ENCODE measurements at places on chromosomes 6 and 20.
A peak's percentile ranks its signal among the peaks of the same experiment; 100 is the strongest.

DNA sequence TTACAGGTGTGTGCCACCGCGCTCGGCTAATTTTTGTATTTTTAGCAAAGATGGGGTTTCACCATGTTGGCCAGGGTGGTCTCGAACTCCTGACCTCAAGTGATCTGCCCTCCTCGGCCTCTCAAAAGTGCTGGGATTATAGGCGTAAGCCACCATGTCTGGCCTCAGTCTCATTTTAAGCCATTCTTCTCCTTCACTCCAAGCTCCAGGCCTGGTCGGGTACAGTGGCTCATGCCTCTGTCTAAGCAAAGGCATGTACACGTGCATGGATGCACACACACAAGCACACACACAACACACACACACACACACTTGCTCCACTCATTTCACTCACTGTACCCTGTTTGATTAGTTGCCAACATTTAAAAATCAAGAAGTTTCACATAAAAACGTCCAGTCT, 7.7 kb upstream of the PARD6B start:
- no peak for DNase-seq

- DNase-seq: no peak
Observed at GRCh38 chr6:62480544-62480943, 194.5 kb upstream of the KHDRBS2 start.

GRCh38 chr6:34515473-34516387, 40.4 kb downstream of the SPDEF start:
- no peak for DNase-seq

- DNase-seq: no peak
Observed at GRCh38 chr20:56369179-56369578, 10.4 kb downstream of the FAM210B start.

- DNase-seq: no peak
Observed at GRCh38 chr20:8796088-8796660, 272.7 kb upstream of the PLCB4 start.

DNA sequence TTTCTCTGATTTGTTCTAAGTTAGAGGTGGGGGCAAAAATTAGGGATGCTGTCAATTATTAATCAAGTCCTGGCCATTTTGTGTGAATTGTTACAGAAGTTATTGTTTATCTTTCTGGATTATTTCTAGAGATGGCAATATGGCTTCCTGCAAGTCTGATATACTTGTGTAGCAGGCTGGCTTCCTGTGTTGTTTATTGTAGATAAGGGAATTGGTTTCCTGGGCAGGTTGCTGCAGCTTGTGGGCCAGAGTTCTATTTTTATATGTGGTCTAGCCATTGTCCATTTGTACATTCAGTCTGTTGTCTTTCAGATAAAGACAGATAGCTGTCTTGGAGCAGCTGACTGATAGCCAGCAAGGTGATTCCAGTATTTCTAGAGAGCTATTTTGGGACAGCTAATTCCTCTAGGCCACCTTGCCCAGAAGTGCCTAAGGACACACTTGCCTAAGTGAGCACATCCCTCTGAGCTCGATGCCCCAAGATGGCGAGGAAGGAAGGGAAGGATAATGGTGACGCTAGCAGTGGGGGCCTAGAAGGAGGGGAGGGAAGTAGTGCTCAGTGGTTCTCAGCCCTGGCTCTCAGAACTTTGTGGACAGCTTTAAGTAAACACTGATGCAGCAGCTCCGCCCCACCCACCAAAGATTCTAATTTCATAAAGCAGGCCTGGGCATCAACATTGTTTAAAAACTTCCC, 25.5 kb downstream of the DDO start:
- no peak for DNase-seq

GRCh38 chr20:49671433-49671832, 42.2 kb downstream of the B4GALT5 start:
- DNase-seq: no peak

DNA sequence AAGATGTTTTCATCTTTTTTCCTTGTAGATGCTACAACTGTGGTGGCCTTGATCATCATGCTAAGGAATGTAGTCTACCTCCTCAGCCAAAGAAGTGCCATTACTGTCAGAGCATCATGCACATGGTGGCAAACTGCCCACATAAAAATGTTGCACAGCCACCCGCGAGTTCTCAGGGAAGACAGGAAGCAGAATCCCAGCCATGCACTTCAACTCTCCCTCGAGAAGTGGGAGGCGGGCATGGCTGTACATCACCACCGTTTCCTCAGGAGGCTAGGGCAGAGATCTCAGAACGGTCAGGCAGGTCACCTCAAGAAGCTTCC, 101.5 kb downstream of the POPDC3 start:
- no peak for DNase-seq

GRCh38 chr6:63634630-63635029, 972 bp upstream of the PHF3 start:
- no peak for DNase-seq

DNA sequence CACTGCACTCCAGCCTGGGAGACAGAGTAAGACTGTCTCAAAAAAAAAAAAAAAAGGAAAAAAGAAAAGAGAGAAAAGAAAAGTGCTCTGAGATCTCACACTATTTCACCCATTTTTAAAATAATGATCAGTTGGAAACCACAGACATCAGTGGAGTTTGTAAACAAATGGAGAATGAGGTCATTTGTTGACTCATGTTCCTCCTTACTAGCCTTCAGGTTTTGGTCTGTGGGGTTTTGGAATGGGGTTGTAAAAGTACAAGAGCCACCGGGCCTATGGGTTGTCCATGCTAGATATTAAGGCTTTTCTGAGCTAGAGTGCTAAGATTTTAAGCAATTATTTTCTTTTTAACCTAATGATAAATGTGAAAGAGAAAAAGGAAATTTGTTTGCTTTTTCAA, 104.4 kb upstream of the PRL start:
- no peak for DNase-seq

DNA sequence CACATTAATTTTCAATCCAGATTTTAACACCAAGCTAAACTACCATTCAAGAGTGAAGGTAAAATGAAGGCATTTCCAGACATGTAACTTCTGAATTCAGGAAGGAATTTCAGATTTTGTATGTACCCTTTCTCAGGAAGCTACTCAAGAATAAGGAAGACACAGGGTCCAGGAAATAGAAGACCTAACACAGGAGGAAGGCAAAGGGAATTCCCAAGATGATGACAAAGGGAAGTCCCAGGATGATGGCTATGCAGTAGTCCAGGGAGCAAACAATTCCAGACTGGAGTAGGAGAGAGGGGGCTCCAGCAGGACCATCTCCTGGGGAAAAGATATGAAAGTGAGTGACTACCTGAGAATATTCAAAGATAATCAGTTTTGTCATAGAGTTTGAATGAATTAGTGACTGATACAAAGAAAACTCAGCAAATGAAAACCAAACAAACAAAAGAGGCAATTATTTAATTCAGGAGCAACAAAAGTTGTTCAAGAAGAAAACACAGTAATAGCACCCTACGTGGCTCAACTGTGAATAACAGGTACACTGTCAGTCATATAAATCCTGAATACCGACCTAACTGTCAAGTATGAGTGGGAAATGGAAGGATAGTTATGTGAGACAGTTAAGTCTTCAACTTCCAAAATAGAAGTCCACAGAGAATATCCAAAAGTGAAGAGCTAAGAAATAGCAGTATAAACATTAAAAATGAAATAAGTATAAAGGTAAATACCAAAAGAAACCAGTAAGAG, 4.0 kb downstream of the RNF24 start:
- no peak for DNase-seq

- DNase-seq: no peak
Observed at GRCh38 chr6:69895396-69895795, 29.0 kb downstream of the COL19A1 start.

GRCh38 chr6:47076422-47077344, 34.6 kb upstream of the ADGRF1 start:
- DNase-seq: no peak

DNA sequence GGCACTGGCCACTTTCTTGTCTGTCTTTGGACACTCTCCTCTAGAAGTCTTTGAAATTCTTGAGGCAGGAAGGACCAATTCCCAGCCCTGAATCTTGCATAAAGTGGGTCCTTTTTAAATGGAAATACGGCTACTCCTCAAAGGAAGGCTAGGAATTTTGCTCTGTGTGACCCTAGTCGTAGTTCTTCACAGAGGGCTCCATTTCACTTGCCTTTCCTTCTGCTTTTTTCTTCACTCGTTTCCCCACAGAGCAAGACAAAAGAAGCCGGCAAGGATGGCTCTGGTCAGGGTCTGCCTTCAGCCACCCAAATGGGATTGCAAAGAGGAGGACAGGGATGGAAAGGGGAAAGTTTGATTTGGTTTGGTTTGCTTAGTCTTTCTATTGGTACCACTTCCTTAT, 25.8 kb downstream of the HLA-E start:
- no peak for DNase-seq

- DNase-seq: no peak
Observed at GRCh38 chr20:56362833-56363413, 4.1 kb downstream of the FAM210B start.

DNA sequence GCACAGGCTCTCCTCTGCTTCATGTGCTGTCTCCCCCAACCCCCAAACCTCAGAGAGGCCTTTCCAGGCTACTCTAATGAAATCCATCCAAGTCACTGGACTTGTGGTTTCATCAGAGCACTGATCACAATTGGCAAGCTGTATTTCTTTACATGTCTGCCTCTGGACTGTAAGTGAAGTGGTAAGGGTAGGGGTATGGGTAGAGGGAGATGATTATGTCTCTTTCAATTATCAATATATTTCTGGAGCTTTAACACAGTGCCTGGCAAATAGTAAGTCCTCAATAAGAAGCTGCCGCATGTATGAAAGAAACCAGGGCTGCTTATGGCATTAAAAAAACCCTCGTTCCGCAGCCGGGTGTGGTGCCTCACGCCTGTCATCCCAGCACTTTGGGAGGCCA, 5.4 kb downstream of the TRERF1 start:
- no peak for DNase-seq

GRCh38 chr6:106192824-106193223, 106.7 kb downstream of the PRDM1 start:
- no peak for DNase-seq

DNA sequence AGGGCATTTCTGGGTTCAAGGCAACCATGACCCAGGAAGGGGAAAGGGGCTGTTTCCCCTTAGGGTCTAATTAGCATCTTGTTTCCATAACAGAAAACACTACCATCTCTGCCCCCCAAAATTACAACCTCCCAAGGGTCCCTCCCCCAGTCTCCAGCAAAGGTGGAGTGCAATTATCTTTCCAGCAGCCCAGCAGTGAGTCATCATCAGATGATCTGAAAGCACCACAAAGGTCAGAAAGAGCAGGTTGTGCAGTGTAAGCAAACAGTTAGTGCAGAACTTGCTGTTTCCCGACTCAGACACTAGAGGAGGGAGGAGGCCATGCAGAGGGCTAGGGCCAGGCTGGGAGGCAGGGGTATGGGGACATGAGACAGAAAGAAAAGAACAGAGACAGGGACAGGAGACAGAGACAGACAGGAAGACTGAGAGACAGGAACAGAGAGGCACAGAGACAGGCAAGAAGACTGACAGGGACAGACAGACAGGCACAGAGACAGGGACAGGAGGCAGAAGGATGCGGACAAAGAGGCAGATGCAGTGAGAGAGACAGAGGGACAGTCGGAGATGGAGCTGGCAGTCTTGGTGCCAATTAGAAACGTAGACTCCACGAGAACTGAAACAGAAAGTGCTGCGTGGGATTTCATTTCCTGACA, 62.5 kb downstream of the PYGB start:
- DNase-seq: peak; percentile 38

- no peak for DNase-seq
Observed at GRCh38 chr6:68054756-68055155, 580.3 kb upstream of the ADGRB3 start.

DNA sequence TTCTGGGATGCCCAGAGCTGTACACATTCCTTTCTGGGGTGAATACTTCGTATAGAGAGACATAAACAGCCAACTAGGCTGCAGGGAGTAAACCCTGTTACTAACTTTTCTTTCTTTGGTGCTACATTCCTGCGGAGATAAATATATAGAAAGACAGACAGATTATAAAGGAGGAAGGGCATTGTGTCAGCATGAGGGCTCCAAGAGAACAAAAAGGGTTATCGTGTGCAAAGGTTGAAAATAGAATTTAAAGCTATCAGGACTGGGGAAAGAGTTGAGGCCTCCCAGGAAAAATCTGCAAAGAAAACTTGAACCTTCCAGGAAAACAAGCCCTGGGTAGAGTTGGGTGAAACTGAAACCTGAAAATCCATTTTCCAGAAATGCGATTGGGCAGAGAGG, 68.0 kb downstream of the TMEM170B start:
- DNase-seq: no peak

DNA sequence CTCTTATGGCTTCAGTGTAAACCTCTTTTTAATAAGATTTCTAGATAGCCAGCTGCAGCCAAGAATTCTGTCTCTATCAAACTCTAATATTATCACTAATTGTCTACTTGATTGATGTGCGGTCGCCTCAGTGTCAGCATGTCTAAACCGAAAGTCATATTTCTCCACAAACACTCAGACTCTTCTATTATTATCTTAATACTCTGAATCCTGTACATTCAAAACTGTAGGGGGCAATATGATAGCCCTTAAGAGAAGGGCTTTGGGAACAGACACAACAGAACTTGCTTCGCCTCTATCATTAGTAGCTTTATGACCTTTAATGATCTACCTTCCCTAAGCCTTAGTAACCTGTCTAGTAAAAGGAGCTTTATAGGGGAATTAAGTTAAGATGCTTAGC, 379.7 kb upstream of the PTCHD4 start:
- DNase-seq: no peak

DNA sequence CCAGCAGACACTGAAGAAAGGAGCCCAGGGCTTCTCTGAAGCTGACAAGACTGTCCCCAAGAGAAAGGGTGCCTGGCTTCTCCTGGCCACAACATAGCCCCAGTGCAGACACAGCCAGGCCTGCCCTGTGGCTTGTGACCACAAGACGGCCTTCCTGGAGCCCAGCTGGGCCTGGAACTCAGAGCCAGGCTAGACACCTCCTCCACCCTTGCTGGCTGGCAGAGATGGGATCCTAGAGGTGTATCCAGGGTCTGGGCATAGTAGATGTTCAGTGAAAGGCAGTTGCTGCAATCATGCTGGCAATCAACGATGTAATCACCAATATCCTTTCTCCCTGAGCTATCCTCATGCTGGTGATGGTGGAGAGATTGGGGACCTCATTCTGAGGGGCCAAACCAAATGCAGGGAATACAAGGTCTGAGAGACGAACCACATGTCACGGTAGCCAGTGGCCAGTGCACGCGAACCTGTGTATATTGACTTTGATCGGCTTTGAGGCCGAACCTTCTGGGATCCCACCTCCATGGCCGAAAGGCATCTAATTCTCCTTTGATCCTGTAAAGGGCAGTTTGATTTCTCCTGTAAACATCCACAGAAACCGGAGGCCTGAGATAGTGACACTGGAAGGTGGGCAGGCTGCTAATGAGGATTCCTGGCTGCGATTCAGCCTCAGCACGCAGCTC, 115.2 kb downstream of the PSMB1 start:
- DNase-seq: no peak

GRCh38 chr20:4411744-4412143, 310.0 kb upstream of the PRND start:
- no peak for DNase-seq

GRCh38 chr20:44203161-44203560, 7.4 kb downstream of the OSER1 start:
- no peak for DNase-seq
